Thoracic aorta (tissue), 2 donors: ENCODE measurements at places on chromosomes 2 and 18.

DNA sequence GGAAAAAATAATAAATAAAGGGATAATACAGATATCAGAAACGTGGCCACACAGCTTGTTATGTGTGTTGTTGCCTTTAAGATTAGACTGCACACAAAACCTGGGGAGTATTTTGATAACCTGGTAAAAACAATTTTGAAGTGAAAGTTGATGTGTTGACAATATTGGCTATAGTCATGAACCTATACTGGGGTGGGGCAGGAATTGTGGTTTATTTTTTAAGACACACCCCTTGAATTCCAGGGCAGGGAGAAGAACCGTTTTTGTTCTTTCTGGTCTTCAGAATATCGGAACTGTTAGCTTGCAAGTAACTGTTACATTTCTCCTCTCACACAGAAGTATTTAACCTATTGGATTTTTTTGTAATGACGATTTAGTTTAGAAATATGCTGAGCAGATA, 80.4 kb downstream of the LIMS1 start:
- DNase-seq = no peak
- no peak overlapping the region for H3K27ac ChIP-seq
- H3K27me3 ChIP-seq = no peaks in the 10 kb centered on the region
- H3K4me1 ChIP-seq = peaks cover 8% of the 10 kb centered on the region

GRCh38 chr2:135320465-135321355, 210.3 kb downstream of the ZRANB3 start:
- no peak overlapping the region for H3K27ac ChIP-seq
- no peak for DNase-seq
- no peak overlapping the region for H3K4me3 ChIP-seq
- H3K36me3 ChIP-seq = no peaks in the 10 kb centered on the region
- H3K4me1 ChIP-seq = no peaks in the 10 kb centered on the region

- DNase-seq = peak; percentile 69
- peak overlapping the region; percentile 96 for H3K4me3 ChIP-seq
- H3K4me1 ChIP-seq = peaks cover 19% of the 10 kb centered on the region
- H3K36me3 ChIP-seq = no peaks in the 10 kb centered on the region
- H3K27ac ChIP-seq = peak overlapping the region; percentile 99
- no peaks in the 10 kb centered on the region for H3K27me3 ChIP-seq
Observed at GRCh38 chr2:55051026-55051866, 995 bp upstream of the RTN4 start.

GRCh38 chr2:116467243-116467642, 1347.2 kb upstream of the DDX18 start:
- H3K27ac ChIP-seq = no peak overlapping the region
- DNase-seq = no peak
- no peaks in the 10 kb centered on the region for H3K36me3 ChIP-seq
- H3K27me3 ChIP-seq = no peaks in the 10 kb centered on the region
- H3K4me1 ChIP-seq = no peaks in the 10 kb centered on the region

DNA sequence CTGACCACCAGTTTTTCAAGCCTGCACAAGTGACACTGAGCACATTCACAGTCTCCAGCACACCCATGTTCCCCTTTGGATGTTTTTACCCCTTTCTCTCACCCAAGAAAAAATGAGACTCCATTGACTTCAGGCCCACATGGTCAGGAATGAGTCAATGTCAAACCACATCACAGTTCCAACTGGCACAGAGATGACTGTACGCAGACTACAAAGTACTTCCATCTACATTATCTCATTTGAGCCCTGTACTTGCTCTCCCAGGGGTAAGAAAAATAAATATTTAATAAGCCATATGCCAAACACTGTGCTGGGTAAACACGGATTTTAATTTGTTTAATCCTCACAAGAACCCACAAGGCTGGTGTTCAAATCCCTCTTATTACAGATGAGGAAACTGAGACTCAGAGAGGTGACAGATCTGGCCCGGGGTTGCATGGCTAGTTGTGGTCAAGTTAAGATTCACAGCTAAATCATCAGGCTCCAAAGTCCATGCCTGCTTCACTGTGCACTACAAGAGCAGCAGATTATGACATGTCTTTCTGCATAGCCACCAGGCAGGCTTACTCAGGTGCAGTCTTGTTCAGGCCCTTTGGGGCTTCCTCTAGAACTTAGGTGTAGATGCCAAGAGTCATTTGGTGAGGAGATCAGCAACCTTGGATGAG, 106.1 kb downstream of the TXNL1 start:
- H3K27me3 ChIP-seq = no peaks in the 10 kb centered on the region
- no peak overlapping the region for H3K27ac ChIP-seq
- H3K36me3 ChIP-seq = no peaks in the 10 kb centered on the region
- DNase-seq = no peak

DNA sequence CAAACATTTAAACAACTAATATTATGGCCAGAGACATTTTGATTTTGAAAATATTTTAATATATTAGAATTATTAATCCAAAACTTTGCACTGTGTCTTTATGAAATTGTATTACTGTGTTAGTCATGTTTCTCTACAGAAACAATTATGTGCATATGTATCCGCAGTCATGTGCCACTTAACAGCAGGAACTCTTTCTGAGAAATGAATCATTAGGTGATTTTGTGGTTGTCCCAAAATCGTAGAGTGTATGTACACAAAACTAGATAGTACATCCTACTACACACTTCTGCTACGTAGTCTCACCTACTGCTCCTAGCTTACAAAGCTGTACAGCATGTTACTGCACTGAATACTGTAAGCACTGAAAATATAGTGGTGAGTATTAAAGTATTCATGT, 479.2 kb upstream of the DSEL start:
- no peak for DNase-seq
- no peaks in the 10 kb centered on the region for H3K36me3 ChIP-seq
- H3K27me3 ChIP-seq = no peaks in the 10 kb centered on the region
- no peaks in the 10 kb centered on the region for H3K4me1 ChIP-seq
- H3K27ac ChIP-seq = no peak overlapping the region
- no peak overlapping the region for H3K4me3 ChIP-seq

GRCh38 chr2:12168354-12168753, 421.9 kb downstream of the LPIN1 start:
- H3K4me3 ChIP-seq = no peak overlapping the region
- no peaks in the 10 kb centered on the region for H3K36me3 ChIP-seq
- peaks cover 24% of the 10 kb centered on the region for H3K4me1 ChIP-seq
- no peak overlapping the region for H3K27ac ChIP-seq

GRCh38 chr2:106140913-106141312, 53.2 kb downstream of the UXS1 start:
- peaks cover 28% of the 10 kb centered on the region for H3K4me1 ChIP-seq
- no peaks in the 10 kb centered on the region for H3K27me3 ChIP-seq
- H3K27ac ChIP-seq = no peak overlapping the region
- no peak for DNase-seq

- no peaks in the 10 kb centered on the region for H3K4me1 ChIP-seq
- no peak for DNase-seq
- no peak overlapping the region for H3K4me3 ChIP-seq
- no peaks in the 10 kb centered on the region for H3K27me3 ChIP-seq
- no peaks in the 10 kb centered on the region for H3K36me3 ChIP-seq
Observed at GRCh38 chr18:56873441-56874140, 222.4 kb downstream of the WDR7 start.

DNA sequence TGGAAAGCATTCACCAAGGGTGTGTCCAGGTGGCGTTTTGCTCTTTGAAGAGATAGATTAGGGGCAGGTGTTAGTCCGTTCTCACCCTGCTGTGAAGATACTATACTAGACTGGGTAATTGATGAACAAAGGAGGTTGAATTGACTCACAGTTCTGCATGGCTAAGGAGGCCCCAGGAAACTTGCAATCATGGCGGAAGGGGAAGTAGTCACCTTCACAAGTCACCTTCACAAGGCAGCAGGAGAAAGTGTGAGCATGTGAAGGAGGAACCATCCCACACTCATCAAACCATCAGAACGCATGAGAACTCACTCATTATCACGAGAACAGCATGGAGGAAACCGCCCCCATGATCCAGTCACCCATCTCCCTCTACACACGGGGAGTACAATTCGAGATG, 135.7 kb upstream of the NFATC1 start:
- no peak overlapping the region for H3K27ac ChIP-seq
- DNase-seq = no peak
- no peaks in the 10 kb centered on the region for H3K27me3 ChIP-seq
- H3K36me3 ChIP-seq = no peaks in the 10 kb centered on the region
- H3K4me3 ChIP-seq = no peak overlapping the region

- H3K4me3 ChIP-seq = no peak overlapping the region
- H3K36me3 ChIP-seq = no peaks in the 10 kb centered on the region
- H3K4me1 ChIP-seq = no peaks in the 10 kb centered on the region
- DNase-seq = no peak
- H3K27ac ChIP-seq = no peak overlapping the region
Observed at GRCh38 chr2:181357979-181358378, 99.2 kb upstream of the ITGA4 start.

GRCh38 chr2:118549503-118549902, 297.9 kb downstream of the EN1 start:
- H3K27me3 ChIP-seq = no peaks in the 10 kb centered on the region
- H3K36me3 ChIP-seq = no peaks in the 10 kb centered on the region
- DNase-seq = no peak
- no peak overlapping the region for H3K4me3 ChIP-seq

DNA sequence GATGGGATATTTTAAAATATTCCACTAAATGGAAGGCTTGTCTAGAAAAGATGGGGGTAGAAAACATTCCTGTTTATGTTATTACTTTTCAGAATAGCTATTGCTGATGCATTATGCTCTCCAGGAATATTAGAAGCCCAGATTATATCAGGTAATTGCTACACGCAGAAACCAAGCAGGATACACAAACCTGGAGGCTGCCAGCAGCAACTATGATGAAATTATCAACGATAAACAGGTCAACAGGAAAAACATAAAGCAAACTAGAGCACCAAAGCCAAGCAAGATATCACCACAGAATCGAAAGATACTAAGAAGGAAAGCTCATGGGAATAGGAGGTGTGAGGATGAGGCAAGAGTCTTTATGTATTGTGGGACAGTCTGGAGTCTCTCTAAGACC, 113.2 kb upstream of the SPATS2L start:
- H3K27me3 ChIP-seq = no peaks in the 10 kb centered on the region
- H3K36me3 ChIP-seq = no peaks in the 10 kb centered on the region
- H3K4me3 ChIP-seq = no peak overlapping the region
- H3K27ac ChIP-seq = no peak overlapping the region
- no peak for DNase-seq

DNA sequence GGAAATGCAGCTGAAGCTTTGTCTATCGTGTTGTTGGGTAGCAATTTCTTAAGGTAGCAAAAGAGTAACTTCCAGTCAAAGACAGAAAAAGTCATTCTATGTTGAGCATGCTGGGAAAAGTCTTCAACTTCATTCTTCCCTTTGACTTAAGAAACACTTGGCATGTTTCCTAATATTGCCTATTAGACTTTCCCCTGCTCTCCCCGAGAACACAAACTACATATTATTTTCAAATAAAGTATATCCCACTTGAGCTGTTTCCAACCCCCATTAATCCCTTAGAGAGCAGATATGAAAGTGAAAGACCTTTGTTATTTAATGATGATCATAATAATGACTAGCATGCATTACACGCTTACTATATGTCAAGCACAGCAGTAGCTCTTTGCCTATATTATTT, 136.0 kb upstream of the SPOPL start:
- no peaks in the 10 kb centered on the region for H3K27me3 ChIP-seq
- no peak overlapping the region for H3K4me3 ChIP-seq
- H3K4me1 ChIP-seq = peaks cover 28% of the 10 kb centered on the region

DNA sequence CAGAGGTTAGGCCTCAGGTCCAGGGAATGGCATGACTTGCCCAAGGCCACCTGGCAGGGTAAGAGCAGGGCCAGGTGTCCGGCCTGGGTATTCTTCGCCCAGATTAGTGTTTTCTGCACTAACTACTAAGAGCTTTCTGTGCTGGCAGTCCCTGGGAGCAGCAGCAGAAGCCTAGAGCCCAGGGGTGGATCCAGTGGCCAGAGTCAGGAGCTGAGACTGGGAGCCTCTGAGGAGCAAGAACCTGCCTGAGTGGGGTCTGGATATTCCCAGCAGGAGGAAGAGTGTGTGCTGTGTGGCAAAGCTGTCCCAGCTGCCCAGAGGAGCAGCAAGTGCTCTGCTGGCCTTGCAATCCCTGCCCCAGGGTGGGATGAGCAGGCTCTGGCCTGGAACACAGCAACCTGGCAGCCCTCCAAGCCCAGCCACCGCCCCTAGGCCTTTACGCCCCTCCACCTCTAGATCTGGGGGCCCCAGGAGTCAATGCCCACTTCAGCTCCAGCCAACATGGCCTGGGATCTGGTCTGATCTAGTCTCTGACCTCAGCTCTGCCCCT, 30.7 kb upstream of the GPAT2 start:
- no peaks in the 10 kb centered on the region for H3K36me3 ChIP-seq
- no peak overlapping the region for H3K4me3 ChIP-seq
- DNase-seq = no peak
- no peak overlapping the region for H3K27ac ChIP-seq
- H3K4me1 ChIP-seq = peaks cover 3% of the 10 kb centered on the region

DNA sequence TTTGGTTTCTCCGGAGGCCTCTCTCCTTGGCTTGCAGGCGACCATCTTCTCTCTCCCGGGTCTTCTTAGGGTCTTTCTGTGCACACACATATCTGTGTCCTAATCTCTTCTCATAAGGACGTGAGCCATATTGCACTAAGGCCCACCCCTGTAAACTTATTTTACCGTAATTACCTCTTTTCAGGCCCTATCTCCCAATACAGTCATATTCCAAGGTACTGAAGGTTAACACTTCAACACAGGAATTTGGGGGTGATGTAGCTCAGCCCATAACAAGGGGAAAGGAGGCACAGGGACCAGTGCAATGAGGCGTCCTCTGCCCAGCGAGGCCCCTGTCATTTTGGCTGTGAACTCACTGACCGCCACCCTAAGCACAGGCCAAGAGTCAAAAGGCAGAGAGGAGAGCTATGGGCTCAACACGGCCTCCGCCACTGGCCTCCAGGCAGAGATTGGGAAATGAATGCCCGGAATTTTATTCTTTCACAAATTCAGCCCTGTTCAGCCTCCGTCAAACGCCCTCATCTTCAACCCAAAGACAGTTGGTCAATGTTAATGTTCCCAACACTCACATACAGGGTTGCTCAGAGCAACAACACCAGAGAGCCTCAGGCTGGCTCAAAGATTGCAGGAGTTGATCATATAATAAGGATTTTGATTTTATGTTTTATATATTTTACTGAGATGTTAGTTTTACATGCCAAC, 15.9 kb upstream of the NMUR1 start:
- H3K36me3 ChIP-seq = no peaks in the 10 kb centered on the region
- no peak overlapping the region for H3K27ac ChIP-seq
- H3K27me3 ChIP-seq = no peaks in the 10 kb centered on the region
- no peak for DNase-seq
- H3K4me1 ChIP-seq = no peaks in the 10 kb centered on the region

DNA sequence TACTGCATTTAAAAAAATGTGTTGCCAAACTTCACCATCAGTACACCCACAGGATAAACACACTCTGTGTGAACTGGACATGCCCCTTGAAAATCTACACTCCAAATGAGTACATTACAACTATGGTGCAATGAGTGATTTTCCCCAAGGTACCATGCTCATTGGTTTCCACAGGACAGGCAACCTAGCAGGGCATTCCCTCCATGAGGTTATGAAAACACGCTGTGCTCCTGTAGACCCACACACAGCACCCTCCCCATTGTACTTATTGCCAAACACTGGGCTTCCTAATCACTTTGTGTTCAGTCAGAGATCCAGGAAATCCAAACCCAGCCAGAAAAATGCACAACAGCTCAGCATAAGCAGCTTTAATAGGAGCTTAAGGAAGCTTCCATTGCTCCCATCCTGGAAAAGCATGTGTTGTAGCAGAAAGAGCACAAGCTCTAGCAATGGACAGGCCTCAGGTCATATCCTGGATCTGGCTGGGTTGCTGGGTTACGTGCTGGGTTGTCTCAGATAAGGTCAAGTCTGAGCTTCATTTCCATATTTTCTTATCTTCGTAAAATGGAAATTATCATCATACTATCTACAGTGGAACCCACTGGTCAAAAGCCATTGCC, 20.8 kb upstream of the ATIC start:
- no peak overlapping the region for H3K27ac ChIP-seq
- H3K4me1 ChIP-seq = no peaks in the 10 kb centered on the region
- no peak overlapping the region for H3K4me3 ChIP-seq
- H3K36me3 ChIP-seq = no peaks in the 10 kb centered on the region
